ENCODE measurements at places on chromosomes 4 and X.

DNA sequence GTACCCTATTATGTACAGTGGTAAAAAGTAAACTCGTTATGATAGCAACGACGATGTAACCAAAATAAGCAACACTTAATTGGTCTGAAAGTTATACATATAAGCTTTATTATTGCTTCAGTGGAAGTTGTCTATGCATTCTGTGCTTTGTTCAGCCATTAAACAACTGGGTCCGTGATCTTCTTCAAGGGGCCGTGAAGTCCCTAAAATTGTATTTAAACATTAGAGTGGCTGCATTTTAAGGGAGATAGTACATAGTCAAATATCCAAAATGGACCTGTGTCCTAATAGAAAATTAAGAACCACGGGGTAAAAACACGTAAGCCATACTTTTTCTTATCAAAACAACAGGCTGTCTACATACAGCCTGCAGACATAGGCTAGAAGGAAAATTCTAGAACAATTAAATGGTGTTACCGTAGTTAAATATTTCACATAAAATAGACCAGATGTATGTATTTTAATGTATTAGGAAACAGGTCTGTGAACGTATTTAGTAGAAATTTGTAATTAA, 2.1 kb downstream of the GUCY1A1 start:
- peak; percentile 70 for DNase-seq

GRCh38 chr4:143437937-143438336, 75.6 kb upstream of the SMARCA5 start:
- DNase-seq = no peak

DNA sequence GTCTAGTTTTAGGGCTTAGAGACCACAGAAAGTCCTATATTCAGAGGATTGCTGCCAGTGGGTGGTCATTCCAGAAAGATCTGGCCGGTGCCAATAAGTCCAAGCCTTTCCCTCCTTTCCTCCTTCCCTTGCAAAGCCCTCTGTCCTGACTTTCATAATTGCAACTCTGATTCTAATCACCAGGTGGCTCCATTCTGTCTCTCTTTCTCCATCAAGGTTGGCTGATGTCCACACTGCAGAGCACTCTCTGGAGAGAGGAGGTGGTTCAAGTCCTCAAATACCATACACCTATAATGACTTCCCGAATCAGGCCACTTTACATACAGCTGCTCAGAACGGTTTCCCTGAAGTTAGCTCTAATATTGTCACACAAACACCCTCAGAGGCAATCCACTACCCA, 22.4 kb upstream of the ARMCX4 start:
- DNase-seq = peak; percentile 38

GRCh38 chrX:75051047-75051446, 105.0 kb downstream of the ABCB7 start:
- DNase-seq = no peak

GRCh38 chrX:69189576-69190371, 24.5 kb upstream of the PJA1 start:
- no peak for DNase-seq

DNA sequence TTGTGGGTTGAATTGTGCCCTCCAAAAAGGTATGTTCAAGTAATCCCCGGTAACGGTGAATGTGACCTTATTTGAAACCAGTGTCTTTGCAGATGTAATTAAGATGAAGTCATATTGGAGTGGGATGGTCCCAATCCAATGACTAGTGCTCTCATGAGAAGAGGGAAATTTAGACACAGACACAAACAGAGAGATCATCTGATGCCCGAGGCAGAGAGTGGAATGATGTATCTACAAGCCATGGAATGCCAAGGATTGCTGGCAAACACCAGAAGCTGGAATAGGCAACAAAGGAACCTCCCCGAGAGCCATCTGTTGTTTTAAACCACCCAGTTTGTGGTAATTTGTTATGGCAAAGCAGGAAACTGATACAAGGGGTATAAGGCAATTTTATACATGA, 35.1 kb downstream of the RPS6KA3 start:
- DNase-seq = no peak

- no peak for DNase-seq
Observed at GRCh38 chrX:154819771-154820341, 14.6 kb upstream of the MPP1 start.

DNA sequence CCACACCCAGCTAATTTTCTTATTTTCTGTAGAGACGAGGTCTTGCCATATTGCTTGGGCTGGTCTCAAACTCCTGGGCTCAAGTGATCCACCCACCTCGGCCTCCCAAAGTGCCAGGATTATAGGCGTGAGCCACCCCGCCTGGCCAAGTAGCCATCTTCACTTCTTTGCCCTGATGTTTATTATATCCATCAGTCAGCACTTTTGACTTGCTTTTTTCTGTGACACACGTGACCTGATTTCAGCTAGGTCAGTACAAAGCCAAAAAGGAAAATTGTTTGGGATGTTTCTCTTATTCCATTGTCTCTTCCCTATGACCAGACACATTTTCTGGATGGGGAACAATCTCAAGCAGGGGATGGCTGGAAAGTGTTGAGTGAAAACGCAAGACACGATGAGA, 45.3 kb upstream of the MID1 start:
- no peak for DNase-seq

GRCh38 chr4:157389741-157390140, 169.2 kb downstream of the GRIA2 start:
- DNase-seq = no peak

GRCh38 chr4:126850286-126850685, 782.5 kb upstream of the INTU start:
- no peak for DNase-seq

- no peak for DNase-seq
Observed at GRCh38 chrX:39899856-39900776, 197.6 kb downstream of the BCOR start.

DNA sequence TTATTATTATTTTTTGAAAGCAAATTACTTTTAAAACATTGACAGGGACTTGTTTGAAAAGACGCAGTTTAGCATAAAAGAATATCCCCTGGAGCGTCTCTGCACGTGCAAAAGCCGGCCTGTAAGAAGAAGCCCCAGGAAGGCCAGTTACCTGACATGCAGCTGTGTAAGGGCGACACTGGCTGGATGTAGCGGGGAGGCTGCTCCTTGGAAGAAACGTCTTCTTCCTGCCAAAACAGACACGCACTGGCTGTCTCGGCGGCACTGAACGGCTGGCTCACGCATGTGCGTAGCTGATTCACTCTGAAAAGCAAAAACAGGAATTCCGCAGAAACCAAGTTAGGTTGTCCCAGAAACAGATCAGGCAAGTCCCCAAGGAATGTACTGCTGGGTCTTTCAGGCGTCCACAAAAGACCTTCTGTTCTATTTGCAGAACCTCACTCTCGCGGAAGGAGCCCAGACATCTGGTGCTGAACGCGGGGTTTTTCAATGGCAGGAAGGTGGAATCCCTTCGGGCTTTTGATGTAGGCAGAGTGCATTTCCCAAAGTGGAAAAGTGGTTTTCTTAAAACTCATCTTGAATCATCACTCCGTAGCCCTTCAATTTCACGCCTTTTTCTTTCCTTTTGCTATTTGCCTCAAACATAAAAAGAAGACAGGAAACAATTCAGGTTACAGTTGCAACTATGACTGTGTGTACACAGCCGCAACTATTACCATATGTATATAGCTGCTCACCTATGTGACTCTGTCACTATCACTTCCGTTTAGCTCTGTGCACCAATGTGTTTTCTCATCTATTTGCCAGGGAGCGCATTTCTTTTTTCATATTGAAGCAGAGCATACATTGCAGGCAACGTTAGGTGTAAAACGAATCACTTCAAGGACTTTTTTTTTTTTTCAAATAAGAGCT, 38.1 kb upstream of the ARSH start:
- peak; percentile 13 for DNase-seq

GRCh38 chr4:11537846-11538245, 109.2 kb upstream of the HS3ST1 start:
- DNase-seq = no peak

- no peak for DNase-seq
Observed at GRCh38 chr4:17898553-17899055, 87.8 kb downstream of the NCAPG start.

DNA sequence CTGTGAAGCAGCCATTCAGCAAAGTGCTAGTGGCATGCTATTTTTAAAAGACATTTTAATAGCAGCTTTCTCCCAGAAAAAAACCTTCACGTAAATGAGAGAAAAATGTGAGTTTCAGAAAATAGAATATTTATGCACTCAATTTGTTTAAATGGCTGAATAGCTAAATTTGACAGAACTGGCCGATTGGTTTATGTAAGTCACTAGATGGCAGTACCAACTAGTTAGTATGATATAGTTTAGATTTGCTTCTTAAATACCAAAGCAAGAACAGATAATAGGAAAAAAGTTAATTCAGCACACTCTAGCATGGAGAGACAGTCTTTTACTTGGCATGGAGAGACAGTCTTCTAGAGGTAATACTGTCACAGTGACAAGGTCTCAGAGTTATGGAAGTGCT, 250.1 kb downstream of the SNCA start:
- DNase-seq = peak; percentile 65

GRCh38 chr4:178275671-178276360, 833.6 kb upstream of the AGA start:
- DNase-seq = peak; percentile 2

DNA sequence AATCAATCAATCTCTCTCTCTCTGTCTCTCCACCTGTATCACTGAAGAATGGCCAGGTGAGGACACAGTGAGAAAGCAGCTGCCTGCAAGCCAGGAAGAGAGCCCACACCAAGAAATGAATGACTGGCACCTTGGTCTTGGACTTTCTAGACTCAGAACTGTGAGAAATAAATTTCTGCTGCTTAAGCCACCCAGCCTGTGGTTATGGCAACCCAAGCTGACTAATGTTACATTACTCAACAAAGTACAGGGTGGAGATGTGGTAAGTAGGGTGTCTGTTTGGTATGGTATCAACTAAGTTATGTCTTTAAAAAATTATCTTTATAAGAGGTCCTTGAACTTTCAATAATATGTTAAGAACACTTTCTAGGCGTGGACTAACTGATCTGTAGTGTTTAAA, 159.3 kb downstream of the EPHA5 start:
- DNase-seq = no peak

GRCh38 chrX:40169193-40170101, 71.7 kb upstream of the BCOR start:
- DNase-seq = peak; percentile 91

- DNase-seq = peak; percentile 37
Observed at GRCh38 chrX:154486052-154486395, 391 bp downstream of the UBL4A start.

GRCh38 chrX:23764188-23764984, 18.6 kb upstream of the SAT1 start:
- DNase-seq = no peak

GRCh38 chr4:141388481-141388880, 167.8 kb downstream of the ZNF330 start:
- DNase-seq = no peak

DNA sequence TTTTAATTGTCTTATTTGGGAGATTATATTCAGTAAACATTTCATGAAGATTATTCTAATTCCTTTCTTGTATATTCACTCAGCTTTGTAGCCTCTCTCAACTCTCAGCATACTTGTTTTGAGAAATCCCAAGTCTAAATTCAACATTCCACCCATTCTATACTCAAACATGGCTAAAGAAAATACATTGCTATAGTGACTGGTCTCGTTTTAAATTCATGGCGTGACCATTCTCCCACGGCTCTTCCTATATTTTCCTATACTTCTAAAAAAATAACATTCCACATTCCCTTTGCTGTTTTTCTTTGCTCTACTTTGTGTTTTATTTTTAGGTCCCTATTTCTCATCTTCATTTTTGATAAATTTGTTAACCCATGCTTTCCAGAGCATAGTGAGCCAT, 49.2 kb upstream of the UGT2A1 start:
- DNase-seq = no peak

DNA sequence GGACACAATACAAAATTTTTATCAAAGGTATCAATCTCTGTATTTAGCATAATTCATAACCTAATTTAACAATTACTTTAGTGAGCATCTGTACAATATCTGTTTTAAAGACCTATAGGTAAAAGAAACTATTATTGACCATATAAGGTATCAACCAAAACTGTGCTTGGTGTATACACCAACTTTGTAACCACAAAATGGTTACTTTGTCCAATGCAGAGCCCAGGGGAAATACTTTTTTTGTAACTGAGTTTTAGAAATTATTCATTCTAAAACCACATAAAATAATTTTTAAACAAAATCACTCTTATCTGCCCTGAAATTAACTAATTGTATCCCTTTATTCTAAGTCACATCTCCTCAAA, 5.0 kb downstream of the CXXC4 start:
- no peak for DNase-seq

DNA sequence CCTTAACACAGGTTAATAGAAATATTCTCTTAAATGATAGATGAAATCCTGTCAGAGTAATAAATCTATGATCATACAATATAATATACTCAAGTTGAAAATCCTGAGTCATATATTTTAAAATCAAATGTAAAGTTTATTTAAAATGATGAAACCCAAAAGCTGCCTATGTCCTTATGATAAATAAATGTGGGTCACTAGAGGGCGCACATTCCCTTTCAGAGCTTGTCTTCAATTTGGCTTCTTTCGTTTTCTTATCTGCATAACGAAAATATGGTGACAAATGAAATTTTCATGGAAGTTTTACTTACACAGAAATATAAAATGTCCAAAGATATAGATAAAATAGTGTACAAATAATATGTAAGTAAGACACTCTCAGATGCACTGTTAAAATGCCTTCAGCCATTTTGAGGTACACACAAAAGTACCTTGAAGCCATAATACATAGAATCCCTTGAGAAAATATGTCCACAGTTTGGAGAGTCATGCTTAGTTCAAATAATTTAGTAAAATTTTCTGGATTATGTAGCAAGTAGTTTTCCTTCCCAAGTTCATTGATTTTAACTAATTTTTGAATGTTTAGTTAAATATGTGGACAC, 680.4 kb downstream of the DMD start:
- DNase-seq = peak; percentile 71

- DNase-seq = peak; percentile 55
Observed at GRCh38 chrX:42943051-42943974, 165.3 kb upstream of the PPP1R2C start.

DNA sequence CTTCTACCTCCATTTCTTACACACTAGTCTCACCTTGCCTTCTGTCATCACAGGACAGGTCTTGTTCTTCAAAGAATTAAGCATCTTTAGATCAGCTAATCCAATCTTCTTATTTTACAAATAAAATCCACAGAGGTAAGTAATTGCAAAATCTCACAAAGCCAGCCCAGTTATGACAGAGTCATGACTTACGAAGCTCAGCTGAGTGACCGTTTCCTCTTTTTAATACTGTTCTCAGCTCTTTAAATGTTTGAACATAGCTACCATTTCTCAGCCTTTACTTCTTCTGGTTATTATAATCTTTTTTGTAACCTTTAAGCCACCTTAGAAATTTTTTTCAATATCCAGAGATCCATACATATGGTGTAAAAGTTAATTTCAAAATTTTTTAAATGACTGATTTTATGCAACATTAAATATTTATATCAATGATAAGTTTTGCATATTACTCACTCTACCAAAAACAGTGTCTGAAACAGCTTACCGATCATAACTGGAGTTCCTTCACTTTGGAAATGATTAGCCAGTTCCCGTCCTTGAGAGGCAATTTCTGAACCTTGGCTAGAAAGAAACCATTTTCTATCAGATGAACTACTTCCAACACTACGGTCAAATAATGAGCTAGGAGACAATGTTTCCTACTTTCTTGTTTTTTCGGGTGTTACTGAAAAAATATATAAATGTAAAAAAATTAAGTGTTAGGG, 8.8 kb downstream of the ANKRD37 start:
- no peak for DNase-seq
